ENCODE measurements at places on chromosomes 12 and 14.
A peak's percentile ranks its signal among the peaks of the same experiment; 100 is the strongest.

- peaks cover 10% of the 10 kb centered on the region for H3K4me1 ChIP-seq
- no peak for DNase-seq
- H3K27ac ChIP-seq: peak overlapping the region; percentile 65
- H3K36me3 ChIP-seq: no peaks in the 10 kb centered on the region
Measured at GRCh38 chr12:46660719-46661109, 165.1 kb downstream of the SLC38A4 start.

DNA sequence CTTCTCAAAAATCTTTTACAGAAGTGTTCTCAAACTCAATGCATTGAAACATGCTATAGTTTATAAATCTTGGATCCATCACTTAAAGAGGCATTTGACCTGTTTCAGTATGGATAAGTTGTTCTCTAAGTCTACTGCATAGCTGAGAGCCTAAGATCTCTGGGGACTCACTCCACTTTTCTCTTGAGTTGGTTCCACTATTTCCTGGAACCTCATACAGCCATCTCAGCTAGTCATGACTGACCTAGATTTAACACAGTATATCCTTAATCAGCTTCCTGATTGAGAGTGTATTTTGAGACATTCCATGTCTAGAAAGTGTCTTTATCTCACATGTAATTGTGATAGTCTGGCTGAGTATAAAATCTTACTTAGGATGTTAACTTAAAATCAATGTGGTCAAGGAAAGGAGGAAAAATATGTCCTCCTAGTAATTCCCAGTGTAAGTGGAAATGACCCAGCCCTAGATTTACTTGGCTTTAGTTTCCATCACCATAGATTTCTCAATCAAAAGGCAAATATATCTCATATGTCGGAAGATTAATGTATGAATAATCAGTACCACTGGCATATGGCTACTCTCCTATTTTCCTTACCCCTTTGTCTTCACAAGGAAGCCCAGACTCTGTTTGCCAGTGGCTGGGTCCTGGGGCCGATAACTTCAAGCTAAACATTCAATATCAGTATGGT lies 61.9 kb downstream of the KICS2 start:
- H3K27me3 ChIP-seq: no peaks in the 10 kb centered on the region
- no peak for DNase-seq
- H3K4me3 ChIP-seq: no peak overlapping the region
- H3K27ac ChIP-seq: no peak overlapping the region
- no peaks in the 10 kb centered on the region for H3K36me3 ChIP-seq

DNA sequence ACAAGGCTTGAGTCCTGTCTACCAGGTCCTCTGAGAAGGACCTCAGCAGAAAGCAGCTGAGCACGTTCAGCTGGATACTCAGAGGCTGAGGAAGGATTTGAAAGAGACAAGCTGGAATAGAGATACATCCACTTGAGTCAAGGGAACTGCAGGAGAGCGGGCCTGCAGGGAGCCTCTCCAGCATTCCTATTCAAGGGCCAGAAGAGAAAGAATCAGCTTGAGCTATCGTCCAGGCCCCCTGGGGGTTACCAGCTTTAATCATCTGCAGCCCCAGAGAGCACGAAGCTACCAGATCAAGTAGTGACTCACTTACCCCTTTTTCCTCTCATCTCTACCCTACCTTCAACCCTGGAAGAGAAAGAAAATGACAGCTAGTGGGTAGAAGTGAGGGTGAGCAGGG lies 80.9 kb downstream of the NDUFA12 start:
- no peak for DNase-seq
- H3K4me1 ChIP-seq: no peaks in the 10 kb centered on the region
- no peak overlapping the region for H3K4me3 ChIP-seq
- H3K27ac ChIP-seq: no peak overlapping the region
- H3K36me3 ChIP-seq: no peaks in the 10 kb centered on the region
- no peaks in the 10 kb centered on the region for H3K27me3 ChIP-seq

- H3K36me3 ChIP-seq: peaks cover 94% of the 10 kb centered on the region
- no peak overlapping the region for H3K4me3 ChIP-seq
- H3K27ac ChIP-seq: peak overlapping the region; percentile 1
- H3K4me1 ChIP-seq: peaks cover 23% of the 10 kb centered on the region
Measured at GRCh38 chr14:95432144-95433093, 84.0 kb downstream of the SYNE3 start.

- no peak overlapping the region for H3K4me3 ChIP-seq
- no peak for DNase-seq
- no peaks in the 10 kb centered on the region for H3K36me3 ChIP-seq
- no peaks in the 10 kb centered on the region for H3K4me1 ChIP-seq
Measured at GRCh38 chr12:100490056-100490455, 16.4 kb downstream of the NR1H4 start.

- H3K36me3 ChIP-seq: no peaks in the 10 kb centered on the region
- DNase-seq: no peak
- H3K4me3 ChIP-seq: no peak overlapping the region
- no peak overlapping the region for H3K27ac ChIP-seq
Measured at GRCh38 chr12:67885375-67886169, 103.7 kb upstream of the IFNG-AS1 start.

DNA sequence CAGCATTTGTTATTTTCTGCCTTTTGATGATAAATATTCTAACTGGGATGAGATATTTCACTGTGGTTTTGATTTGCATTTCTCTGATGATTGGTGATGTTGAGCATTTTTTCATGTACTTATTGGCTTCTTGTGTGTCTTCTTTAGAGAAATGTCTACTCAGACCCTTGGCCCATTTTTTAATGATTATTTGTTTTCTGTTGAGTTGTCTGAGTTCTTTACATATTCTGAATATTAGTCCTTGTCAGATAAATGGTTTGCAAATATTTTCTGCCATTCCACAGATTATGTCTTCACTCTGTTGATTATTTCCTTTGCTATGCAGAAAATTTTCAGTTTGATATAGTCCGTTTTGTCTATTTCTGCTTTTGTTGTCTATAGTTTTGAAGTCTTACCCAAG lies 317.0 kb downstream of the CEP128 start:
- H3K36me3 ChIP-seq: no peaks in the 10 kb centered on the region
- H3K27ac ChIP-seq: no peak overlapping the region
- no peak overlapping the region for H3K4me3 ChIP-seq
- H3K27me3 ChIP-seq: no peaks in the 10 kb centered on the region
- DNase-seq: no peak

- no peak overlapping the region for H3K27ac ChIP-seq
- DNase-seq: no peak
Measured at GRCh38 chr14:88904206-88904647, 79.8 kb downstream of the TTC8 start.

GRCh38 chr14:22383515-22384166 lies 205.4 kb downstream of the DAD1 start:
- DNase-seq: no peak
- no peak overlapping the region for H3K27ac ChIP-seq
- no peaks in the 10 kb centered on the region for H3K36me3 ChIP-seq
- H3K27me3 ChIP-seq: peaks cover 6% of the 10 kb centered on the region
- no peak overlapping the region for H3K4me3 ChIP-seq

DNA sequence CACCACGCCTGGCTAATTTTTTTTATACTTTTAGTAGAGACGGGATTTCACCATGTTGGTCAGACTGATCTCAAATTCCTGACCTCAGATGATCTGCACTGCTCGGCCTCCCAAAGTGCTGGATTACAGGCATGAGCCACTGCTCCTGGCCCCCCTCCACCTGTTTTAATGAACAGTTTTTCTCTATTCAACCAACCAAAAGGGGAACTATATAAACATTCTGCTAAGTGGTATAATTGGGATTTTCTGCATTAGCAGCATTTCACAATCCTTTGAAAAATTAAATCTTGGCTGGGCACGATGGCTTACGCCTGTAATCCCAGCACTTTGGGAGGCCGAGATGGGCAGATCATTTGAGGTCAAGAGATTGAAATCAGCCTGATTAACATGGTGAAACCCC lies 44.8 kb downstream of the KNTC1 start:
- no peak for DNase-seq
- no peak overlapping the region for H3K27ac ChIP-seq
- no peaks in the 10 kb centered on the region for H3K36me3 ChIP-seq
- H3K4me3 ChIP-seq: no peak overlapping the region
- H3K27me3 ChIP-seq: no peaks in the 10 kb centered on the region

DNA sequence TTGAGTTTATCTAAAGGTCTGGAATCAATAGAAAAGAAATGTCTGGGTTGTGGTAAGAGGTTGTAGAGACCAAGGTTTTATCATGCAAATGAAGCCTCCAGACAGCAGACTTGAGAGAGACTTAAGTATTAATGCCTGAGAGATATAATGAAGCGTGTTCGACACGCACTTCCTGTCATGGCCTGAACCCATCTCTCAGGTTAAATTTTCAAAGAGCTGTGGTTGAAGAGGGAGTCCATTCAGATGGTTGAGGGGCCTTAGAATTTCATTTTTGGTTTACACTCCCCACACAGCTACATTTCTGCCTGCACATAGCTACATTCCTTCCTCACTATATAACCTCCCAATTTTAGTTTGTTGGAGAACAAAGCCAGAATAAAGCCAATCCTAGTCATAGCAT lies 10.1 kb upstream of the CLEC12A start:
- no peaks in the 10 kb centered on the region for H3K27me3 ChIP-seq
- no peak overlapping the region for H3K27ac ChIP-seq
- DNase-seq: no peak
- no peaks in the 10 kb centered on the region for H3K36me3 ChIP-seq
- H3K4me1 ChIP-seq: no peaks in the 10 kb centered on the region

DNA sequence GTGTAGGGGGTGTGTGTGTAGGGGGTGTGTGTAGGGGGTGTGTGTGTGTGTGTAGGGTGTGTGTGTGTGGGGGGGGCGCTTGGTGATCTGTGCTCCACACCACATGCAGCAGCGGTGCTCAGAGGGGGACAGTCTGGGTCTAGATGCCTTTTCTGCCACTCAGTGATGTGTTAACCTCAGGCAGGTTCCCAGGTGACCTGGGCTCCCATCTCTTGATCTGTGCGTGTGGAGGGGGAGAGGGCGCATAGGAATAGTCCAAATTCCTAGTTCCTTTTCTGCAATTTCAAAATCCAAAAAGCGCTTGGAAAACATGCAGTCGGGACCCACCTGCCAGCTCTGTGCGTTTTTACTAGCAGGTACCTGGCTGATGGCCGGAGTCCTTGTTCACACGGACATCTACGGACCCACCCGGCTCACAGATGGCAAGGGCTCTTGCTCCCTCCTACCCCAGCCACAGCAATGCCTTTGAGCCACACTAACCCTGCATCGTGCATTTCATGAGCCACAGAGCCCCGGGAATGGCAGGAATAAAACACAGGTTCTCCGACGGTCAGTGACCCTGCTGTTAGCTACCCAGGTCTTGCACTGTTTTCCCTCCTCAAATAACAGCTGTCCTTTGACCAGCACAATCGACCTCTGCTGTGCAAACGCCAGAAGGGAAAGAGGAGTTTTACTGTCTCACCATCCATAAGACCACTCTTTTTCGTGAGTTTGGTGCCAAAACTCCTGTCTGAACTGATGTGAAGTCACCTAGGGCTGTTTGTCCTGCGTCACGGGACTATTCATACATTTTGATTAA lies 120.8 kb downstream of the GLT1D1 start:
- H3K27ac ChIP-seq: no peak overlapping the region
- no peaks in the 10 kb centered on the region for H3K36me3 ChIP-seq

DNA sequence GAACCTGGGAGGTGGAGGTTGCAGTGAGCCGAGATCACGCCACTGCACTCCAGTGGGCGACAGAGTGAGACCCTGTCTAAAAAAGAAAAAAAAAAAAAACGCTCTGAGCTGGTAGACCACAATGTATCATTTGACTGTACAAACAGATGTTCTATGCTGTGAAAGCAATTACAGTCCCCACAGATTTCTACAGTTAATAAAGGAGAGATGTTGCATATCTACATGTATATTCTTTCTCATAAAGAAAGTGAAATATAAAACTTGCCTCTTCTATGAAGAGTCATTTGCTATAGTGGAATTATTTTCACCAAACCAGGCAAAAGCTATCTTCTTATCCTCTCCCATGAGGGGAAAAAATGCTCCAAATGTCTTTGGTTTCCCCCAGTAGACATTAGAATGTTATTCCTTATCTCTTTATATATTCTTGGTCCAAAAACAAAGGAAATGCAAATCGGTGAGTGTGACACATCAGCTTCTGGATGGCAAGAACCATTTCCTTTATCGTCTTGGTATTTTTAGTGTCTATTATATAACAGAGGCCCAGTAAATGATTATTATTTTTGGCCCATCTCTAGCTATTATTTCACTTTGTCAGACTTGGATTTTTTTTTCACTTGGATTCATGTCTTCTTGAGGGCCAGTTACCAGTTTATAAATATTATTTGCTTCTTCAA lies 230.4 kb downstream of the SSPN start:
- H3K4me3 ChIP-seq: no peak overlapping the region
- H3K27me3 ChIP-seq: no peaks in the 10 kb centered on the region
- no peaks in the 10 kb centered on the region for H3K36me3 ChIP-seq
- H3K27ac ChIP-seq: no peak overlapping the region

- no peaks in the 10 kb centered on the region for H3K36me3 ChIP-seq
- no peak for DNase-seq
- no peaks in the 10 kb centered on the region for H3K4me1 ChIP-seq
- no peak overlapping the region for H3K4me3 ChIP-seq
- no peaks in the 10 kb centered on the region for H3K27me3 ChIP-seq
Measured at GRCh38 chr12:41656454-41656853, 468.3 kb downstream of the PDZRN4 start.

DNA sequence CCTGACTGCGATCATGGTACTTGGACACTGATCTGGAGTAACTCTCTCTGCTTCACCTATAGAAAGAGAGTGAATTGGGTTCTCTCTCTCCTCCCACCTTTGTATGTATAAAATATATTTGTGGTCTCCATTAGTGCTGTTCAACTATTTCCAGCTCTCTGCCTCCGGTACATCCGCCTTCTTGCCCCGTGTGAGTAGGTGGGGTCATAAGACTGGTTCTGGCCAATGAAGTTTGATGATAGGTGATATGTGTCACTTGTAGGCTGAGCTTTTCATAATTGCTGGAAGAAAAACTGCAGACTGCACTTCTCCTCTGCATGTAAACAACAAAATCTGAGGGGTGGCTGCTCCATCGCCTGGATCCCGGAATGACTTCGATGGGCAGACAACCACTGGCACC lies 210.4 kb downstream of the EXOC5 start:
- no peaks in the 10 kb centered on the region for H3K4me1 ChIP-seq
- no peak for DNase-seq
- H3K27me3 ChIP-seq: no peaks in the 10 kb centered on the region
- no peak overlapping the region for H3K4me3 ChIP-seq

- H3K4me1 ChIP-seq: no peaks in the 10 kb centered on the region
- no peak for DNase-seq
- peak overlapping the region; percentile 94 for H3K27ac ChIP-seq
- no peaks in the 10 kb centered on the region for H3K27me3 ChIP-seq
- peak overlapping the region; percentile 75 for H3K4me3 ChIP-seq
Measured at GRCh38 chr14:88386256-88386794, 868 bp downstream of the SPATA7 start.

DNA sequence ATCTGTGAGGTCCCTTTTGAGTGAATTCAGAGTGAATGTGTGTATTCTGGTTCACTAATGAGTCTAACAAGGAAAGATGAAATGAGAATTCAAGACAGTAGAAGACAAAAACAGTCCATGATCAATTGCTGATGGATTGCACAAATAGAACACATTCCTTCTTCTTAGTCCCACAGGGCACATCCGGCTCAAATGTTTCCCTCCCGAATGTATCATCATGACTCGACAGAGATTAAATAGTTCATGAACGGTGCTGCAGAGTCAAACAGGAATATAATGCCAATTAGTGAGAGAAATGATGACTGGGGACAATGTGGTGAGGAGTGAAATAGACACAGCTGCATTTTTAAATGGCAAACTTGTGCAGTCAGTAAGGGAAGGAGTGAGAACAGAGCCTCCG lies 11.5 kb upstream of the SFSWAP start:
- H3K4me3 ChIP-seq: no peak overlapping the region
- H3K4me1 ChIP-seq: no peaks in the 10 kb centered on the region
- no peaks in the 10 kb centered on the region for H3K36me3 ChIP-seq
- H3K27ac ChIP-seq: no peak overlapping the region
- H3K27me3 ChIP-seq: no peaks in the 10 kb centered on the region

Data from tibial nerve (tissue), 4 donors.